Mesothelial cell of epicardium (in vitro differentiated cells): ENCODE measurements at places on chromosomes 3 and 15.

- DNase-seq: no peak
Observed at GRCh38 chr15:44598892-44599291, 61.9 kb downstream of the EIF3J start.

GRCh38 chr15:100903168-100903554 is 16.0 kb upstream of the LRRK1 start:
- DNase-seq: no peak

- DNase-seq: no peak
Observed at GRCh38 chr15:92648190-92648875, 7.2 kb downstream of the FAM174B start.

DNA sequence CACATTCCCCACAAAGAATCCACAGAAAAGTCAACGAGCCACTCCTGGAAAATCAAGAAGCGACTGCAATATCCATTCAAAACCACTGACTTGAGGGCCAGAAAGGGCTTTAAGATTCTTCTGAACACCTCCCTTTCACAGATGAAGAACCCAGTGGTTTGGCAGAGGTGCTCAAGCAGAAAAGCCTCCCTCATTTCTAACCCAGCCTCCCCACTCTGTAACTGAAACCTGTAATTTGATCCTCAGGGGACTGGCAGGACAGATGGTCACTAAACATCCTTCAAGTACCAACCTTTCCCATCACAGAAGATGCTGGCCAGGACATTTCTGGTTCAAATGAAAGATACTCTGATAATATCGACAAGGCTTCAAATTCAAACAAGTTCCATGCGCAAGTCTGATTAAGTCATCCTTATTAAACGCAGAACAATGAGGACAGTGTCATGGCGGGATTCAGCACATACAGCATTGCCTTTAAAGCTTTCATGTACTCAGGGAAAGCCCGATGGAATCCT is 5.5 kb downstream of the SEMA5B start:
- DNase-seq: no peak

DNA sequence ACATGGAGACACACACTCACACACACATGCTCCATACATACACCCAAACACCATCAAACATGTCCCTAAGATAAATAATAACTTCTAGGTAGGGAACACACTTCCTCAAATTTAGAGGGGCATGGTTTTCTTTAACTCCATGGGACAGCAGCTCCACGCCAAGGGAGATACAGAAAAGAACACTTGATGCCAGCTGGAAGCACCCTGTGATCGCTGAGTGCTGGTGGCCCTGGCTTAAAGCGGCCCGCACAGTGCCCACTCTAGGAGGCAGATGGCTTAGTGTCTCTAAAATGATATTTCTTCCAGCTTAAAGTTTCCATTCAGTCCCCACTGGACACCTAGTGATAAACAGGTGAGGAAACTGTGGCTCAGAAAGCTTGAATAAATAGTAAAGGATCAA is 232.9 kb downstream of the UACA start:
- peak; percentile 13 for DNase-seq

DNA sequence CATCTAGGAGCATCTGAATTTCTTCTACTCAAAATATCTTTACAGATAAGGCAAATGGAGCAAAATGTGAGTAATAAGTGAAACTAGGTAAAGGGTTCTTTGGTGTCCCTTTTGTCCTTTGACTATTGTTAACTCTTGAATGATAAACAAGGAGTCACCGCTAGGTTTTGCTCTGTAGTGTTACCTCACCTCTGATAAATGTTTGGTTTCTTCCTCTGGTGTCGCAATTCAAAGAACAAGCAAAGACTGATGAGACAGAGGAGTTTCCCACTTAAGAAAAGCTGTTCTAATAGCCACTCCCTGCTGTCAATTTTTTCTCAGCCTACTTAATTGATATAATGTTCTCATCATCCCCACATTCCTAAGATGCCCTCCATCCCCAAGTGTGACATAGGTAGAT is 925.9 kb downstream of the IGSF11 start:
- no peak for DNase-seq
